ENCODE measurements at places on chromosomes 7 and 10.

DNA sequence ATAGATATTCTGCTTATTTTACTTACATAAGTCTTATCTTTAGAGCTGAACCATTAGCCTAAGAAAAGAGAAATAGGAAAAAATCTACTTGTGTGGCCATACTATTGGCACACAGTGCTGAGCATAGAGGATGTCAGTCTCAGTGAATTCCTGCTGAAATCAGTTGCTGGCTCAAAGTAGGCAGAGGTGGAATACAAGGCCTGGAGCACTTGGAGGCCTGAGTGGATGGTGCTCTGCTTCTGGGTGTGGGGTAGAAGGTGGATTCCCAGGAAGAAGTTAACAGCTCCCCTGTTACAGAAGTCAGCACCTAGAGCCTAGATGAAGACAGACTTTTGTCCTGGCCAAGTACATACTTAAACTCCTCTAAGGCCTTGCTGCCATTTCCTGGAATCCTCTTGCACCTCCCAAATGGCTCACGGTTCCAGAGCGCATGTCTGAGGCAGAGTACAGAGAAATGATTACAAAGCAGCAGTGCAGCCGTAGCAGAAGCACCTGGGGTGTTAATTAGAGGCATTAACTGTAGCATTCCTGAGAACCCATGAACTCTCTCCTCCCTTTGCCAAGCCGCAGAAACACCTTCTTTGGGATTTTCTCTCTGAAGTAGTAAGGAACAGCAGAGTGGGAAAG is 18.0 kb upstream of the XPNPEP1 start:
- no peak for DNase-seq

DNA sequence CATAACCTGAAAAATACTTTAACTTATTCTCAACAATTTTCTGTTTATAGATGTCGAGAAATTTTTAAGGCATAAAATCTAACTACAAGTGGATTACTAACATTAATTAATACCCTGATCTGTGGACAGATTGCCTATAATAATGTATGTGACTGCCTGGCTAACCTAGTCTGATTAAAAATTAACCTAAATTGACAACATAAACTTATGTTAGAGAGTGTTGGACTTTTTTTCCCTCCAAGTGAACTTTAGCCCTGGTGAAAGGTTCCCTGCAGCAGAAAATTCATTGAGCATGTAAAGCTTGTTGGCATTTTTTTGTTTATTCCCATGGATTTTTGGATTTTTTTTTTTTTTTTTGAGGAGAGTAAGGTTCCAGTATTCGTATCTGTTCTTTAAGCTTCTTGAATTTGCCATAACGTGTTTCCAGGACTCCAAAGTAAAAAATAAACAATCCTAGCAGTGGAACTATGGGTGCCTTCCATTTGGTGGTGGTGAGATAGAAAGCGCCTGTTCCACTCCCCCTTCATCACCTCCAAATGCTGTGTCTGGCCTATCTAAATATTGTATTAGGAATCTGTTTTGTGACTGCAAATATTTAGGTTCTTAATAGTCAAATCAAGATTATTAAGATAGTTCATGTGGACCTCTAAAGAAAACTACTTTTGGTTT is 36.1 kb downstream of the NET1 start:
- no peak for DNase-seq

DNA sequence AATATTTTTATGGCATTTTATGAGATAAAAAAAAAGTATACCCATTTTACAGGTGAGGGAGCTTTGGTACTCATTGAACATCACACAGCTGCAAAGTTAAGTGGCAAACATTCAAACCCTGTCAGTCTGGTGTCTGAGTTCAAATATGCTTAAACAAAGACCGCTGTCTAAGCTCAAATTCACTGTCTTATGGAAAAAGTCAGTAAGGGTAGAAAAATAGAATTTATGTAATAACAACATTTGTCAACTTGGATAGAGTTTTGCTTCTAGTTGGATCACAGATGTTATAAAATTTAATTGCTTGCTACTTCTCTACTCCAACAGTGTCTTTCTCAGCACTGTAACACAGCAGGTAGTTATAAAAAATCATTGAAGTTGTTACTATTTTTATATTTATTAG is 161.7 kb upstream of the CSTF2T start:
- DNase-seq = no peak

DNA sequence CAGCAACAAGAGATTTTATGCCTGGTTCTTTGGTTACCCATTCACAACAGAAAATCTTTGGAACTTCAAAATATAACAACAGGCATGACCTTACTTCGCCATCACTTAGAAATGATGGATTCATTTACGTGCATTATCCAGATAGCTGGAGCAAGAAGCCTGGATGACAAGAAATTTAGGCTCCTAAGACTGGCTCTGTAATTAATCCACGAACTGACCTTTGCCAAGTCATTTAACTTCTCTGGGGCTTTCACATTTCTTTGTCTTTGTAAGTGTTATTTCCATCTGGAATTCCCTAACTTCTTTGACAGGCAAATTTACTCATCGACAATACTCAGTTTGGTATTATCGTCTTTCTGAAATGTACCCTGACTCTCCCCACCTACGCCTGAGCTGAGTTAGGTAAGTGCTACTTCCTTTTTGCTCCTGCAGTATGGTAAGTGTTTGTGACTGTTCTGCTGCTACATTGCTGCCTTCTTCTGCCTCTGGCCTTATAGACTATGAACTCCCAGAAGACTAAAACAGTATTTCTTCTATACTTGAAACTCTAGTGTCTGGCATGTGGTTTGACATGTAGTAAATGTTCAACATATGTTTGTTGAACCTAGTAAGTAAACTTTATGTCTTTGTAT is 5.5 kb upstream of the MDFIC start:
- DNase-seq = no peak

DNA sequence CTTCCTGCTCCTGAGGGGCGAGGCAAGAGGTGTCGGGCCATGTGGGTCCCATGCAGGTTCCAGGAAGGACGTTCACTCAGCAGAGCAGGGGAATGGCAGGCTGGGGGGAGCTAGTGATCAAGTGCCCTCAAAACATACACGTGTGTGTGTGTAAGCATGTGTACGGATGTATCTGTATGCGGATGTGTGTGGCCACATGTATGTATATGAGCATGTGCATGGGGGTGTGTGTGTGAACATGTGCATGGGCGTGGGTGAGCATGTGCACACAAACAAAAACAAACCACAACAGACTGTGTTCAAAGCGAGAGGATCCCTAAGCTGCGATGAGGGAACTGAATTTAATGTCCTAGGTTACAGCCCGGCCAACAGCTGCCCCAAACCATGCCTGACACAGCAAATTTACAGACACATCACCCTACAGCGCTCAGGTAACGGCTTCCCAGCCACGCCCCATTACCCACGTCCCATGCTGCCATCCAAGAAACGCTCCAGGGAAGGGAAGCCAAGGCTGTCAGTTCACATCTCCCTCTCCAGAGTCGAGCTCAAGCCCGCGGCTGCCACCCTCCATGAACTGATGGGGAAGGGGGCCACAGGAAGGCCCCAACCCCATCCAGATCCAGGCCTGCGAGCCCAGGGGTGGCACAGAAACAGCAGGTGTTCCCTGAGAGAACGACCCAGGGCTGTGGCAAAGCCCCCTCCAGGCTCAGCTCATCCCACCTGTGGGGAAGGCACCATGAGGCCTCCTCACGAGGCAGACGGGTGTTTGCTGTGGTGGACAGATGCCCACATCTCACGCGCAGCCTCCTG is 56.6 kb downstream of the PTPRN2 start:
- no peak for DNase-seq

- DNase-seq = no peak
These were observed 18.0 kb upstream of the USP54 start for GRCh38 chr10:73609116-73609515.

DNA sequence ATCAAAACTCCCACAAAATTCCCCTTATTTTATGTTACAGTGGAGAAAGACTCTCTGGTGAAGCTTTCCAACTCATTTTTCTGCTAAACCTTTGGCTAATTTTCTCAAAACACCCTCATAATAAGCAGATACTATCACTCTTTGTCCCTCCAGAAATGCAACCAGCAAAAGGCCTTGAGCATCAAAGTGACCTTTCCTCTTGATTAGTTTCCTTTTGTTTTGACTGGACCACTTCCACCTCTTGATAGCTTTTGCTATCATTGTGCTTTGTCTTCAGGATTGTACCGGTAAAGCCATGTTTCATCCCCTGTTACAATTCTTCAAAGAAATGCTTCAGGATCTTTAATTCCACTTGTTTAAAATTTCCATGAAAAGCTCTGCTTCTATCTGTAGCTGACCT is 115.1 kb upstream of the SLC13A1 start:
- no peak for DNase-seq

GRCh38 chr10:1475098-1475591 is 262.2 kb downstream of the ADARB2 start:
- DNase-seq = no peak

DNA sequence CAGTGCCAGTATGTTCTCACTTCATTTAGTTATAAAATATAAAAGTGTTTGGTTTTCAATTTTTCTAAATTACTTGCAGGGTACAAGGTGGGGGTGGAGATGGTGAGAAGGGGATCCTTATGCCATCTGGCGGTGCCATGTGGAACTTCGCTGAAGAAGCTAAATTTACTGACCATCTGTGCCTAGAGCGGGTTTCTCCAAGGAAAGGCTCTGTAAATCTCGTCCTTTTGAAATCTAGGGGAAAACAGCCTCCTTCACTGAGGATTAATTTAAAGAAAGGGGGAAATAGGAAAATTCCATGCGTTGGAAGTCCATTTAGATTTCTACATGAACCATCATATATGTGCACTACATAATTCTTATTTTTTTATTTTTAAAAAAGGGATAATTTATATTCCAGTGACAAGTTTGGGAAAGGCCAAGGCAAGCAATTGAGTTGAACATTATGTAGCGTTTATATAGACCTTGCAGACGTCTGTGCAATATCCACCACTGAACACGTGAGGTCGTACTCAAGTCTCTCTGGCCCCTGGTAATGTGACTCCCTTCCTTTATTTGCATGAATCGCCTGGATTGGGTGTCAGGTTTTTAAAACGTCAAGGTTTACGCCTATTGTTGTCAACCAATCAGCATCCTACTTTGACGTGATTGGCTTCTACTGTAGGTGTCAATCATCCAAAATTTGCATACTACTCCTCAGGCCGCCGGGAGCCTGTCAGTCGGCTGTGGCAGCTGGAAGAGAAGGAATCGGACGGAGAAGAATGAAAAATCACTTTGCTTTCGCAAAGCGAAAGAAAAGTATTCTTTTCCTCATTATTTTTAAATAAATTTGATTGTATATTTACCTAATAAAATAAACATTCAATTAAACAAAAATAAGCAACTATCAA is 297.1 kb upstream of the NFE2L3 start:
- no peak for DNase-seq

DNA sequence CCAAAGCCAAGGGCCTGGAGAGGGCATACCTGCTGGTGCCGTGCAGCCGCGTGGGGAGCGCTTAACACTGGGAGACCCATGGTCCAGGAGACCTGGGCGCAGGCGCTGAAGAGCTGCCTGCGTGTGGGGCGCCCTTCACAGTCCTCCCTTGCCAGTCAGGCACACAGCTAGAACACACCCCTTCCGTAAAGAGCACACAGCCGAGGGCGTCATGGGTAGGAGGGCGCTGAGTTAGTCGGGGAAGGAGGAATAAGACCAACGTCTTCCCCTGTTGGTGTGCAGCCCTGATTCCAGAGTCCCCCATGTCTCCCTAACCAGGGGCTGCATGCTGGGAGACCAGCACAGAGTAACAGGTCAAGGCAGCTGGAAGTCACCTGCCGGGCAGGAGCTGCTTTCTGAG is 273.9 kb downstream of the USP6NL start:
- no peak for DNase-seq

DNA sequence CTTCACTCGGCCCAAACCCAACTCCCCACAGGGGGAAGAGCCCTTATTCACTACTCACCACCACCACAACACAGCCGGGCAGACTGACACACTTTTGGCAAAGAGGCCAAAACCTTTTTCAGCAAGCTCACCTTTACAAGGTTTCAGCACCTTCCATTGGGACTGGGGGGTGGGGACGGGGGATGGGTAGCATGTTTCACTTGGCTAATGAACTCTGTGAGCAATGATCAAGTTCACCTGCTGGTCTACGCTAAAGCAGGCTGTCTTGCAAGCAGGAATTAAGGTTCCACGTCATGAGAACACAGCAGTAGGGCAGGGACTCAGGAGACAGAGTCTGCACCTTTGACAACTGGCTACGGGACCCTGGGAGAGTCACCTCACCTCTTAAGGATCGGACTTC is 7.0 kb downstream of the FAM53B start:
- no peak for DNase-seq

DNA sequence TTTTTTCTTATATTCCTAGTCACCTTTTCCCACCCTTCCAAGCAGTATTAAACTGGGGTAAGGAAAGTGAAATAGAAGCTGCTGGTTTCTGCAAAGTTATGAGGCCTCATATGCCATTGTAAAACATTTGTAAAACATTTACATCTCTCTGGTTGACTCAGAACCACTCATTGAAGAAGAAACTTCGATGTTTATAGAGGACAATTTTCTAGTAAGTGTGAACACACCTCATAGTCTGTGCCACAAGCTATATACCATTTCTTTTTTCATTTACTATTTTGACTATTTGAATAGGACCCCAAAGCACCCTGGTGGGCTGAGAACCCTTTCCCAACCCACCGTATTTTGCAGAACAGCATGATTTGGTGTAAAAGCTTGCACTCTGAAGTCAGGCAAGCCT is 12.9 kb upstream of the ITGB1 start:
- no peak for DNase-seq
